ENCODE measurements at places on chromosomes 5 and 9.

- no peak for DNase-seq
Measured at GRCh38 chr5:181221792-181222629, 1.1 kb upstream of the TRIM41 start.

DNA sequence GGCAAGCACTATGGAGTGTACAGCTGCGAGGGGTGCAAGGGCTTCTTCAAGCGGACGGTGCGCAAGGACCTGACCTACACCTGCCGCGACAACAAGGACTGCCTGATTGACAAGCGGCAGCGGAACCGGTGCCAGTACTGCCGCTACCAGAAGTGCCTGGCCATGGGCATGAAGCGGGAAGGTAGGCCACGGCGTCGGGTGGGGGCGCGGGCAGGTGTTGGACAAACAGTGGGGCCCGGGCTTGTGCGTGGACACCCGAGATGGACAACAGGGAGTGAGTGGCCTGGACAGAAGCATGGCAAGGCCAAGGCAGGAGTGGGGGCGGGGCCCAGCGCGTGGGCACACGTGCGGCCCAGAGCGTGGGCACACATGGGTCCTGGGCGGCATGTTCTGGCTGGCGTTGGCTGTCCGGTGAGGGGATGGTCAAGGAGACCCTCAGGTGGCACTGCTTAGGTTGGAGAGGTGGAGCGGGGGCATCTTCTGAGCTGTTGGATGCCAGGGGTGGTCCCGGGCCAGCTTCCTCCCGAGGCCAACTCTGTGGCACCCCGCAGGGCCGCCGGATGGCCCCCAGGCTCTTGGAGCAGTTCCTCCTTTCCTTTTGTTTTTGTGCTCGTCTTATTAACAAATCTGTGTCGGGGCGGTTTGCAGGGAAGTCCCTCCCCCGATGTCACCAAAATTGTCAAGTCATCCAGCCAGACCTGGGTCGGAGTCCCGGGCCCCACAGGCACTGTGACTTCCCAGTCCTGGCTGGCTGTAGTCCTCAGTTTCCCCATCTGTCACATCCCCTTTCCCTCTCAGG, 82.9 kb downstream of the RXRA start:
- DNase-seq: no peak

DNA sequence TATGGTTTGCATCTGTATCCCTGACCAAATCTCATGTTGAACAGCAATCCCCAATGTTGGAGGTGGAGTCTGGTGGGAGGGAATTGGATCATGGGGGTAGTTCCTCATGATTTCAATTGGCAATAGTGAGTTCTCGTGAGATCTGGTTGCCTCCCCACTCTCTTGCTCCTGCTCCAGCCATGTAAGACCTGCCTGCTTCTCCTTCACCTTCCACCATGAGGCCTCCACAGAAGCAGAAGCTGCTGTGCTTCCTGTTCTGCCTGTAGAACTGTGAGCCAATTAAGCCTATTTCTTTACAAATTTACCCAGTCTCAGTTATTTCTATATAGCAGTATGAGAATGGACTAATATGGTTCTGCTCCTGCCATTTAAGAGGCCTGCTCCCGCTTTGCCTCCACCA, 32.9 kb downstream of the SCAI start:
- no peak for DNase-seq

GRCh38 chr5:160797020-160797419, 55.0 kb downstream of the ATP10B start:
- DNase-seq: no peak

GRCh38 chr5:138831703-138832102, 43.4 kb downstream of the LRRTM2 start:
- DNase-seq: no peak

- no peak for DNase-seq
Measured at GRCh38 chr9:102650896-102651295, 344.2 kb upstream of the CYLC2 start.

DNA sequence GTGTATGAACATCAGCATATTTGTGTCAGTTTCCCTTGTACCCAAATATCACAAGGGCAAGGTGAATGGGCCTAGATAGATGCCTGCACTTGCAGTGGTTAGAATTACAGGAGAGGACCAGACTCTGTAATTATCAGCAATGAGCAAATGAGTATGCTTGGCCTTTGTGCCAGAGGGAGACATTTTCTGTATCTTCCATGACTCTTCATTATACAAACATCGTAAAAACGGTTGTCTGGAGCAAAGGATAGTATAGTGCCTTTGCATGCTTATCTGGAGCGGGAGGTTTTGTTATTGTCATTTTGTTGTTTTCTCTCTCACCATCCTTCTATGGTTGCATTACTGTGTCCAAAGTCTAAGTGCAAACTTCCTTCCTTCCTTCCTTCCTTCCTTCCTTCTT, 1568.5 kb upstream of the NUDT12 start:
- DNase-seq: no peak

- no peak for DNase-seq
Measured at GRCh38 chr5:29963956-29964355, 1229.5 kb upstream of the CDH6 start.

- DNase-seq: no peak
Measured at GRCh38 chr5:139414581-139415130, 10.8 kb upstream of the SPATA24 start.

GRCh38 chr5:151024440-151025249, 4.3 kb downstream of the GPX3 start:
- DNase-seq: no peak

GRCh38 chr5:172658391-172658790, 17.3 kb downstream of the NEURL1B start:
- no peak for DNase-seq

DNA sequence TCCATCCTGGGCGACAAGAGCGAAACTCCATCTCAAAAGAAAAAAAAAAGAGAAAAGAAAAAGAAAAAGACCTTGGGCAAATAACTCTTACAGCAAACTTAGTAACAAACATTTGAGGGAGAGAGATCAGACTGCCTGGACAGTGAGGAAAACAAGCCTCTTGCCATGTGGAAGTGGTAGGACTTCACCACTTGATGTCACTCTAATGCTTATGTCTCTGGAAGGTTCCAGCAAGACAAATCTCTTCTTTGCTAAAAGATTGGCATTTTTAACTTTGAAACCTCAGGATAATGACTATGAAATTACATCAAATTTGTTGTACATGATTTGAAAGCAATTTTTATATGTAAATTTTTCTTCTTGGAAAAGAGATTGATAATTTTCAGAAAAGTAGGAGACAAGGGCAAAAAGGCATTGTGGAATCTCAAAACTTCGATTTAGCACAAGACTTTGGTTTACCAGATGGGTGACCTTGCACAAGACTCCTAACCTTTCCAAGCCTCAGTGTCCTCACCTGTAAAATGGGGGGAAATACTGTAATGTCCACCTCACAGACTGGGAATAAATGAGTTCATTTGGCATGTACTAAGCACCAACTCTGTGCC, 5.4 kb downstream of the ACTL7B start:
- DNase-seq: no peak

DNA sequence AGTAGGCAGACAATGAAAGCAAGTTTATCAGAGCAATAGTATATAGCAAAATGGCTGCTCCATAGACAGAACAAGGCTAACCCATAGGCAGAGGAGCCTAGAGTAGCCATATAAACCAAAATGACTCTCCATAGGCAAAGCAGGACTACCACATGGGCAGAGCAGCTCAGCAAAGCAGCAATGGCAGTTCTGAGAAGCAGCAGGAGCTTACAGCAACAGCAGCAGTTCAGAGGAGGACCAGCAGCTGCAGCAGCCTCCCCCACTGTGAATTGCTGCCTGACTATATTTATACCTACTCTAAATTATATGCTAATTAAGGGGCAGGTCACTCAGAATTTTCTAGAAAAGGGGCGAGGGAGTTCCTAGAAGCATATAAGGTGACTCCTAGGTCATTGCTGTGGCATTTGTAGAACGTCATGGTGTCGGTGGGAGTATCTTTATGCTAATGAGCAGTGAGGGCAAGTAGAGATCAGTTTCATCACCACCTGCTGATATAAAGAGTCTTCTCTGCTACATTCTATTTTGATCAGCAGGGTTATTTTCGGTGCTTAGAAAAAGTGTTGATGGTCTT, 1115.5 kb downstream of the DTWD2 start:
- DNase-seq: peak; percentile 4

GRCh38 chr5:180639287-180639686, 10.1 kb downstream of the FLT4 start:
- DNase-seq: no peak

Measured in iPS-NIHi11 (cell line).